ENCODE measurements at places on chromosomes 2 and 18.

- no peak for DNase-seq
Observed at GRCh38 chr2:61959381-61960293, 54.2 kb downstream of the COMMD1 start.

DNA sequence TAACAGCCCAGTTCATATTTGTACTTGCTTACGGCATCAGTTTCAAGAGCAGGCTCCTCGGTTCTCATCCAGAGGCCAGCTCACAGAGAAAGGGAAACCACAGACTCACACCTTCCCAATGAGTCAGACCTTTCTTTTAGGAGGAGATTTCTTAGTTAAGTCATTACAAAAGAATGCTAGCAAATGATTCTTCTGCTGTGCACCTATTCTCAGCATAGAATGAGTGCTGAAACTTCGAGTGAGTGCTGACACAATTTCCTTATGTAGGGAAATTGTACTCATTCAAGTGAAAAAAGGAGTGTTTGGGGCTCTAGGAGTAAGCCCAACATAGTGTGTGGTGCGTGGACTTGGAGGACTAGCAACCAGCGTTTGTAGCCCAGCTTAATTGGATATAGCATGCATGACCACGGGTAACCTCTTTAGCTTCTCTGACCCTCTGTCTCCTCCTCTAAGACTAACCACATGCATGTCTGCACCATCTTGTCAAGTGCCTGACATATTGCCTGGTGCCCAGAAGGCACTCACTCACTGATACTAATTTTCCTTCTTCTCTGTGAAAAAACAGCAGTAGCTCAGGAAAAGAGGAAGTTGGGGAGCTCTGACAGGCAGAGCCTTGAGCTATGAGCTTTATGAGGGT, 87.0 kb downstream of the ALPK2 start:
- no peak for DNase-seq

DNA sequence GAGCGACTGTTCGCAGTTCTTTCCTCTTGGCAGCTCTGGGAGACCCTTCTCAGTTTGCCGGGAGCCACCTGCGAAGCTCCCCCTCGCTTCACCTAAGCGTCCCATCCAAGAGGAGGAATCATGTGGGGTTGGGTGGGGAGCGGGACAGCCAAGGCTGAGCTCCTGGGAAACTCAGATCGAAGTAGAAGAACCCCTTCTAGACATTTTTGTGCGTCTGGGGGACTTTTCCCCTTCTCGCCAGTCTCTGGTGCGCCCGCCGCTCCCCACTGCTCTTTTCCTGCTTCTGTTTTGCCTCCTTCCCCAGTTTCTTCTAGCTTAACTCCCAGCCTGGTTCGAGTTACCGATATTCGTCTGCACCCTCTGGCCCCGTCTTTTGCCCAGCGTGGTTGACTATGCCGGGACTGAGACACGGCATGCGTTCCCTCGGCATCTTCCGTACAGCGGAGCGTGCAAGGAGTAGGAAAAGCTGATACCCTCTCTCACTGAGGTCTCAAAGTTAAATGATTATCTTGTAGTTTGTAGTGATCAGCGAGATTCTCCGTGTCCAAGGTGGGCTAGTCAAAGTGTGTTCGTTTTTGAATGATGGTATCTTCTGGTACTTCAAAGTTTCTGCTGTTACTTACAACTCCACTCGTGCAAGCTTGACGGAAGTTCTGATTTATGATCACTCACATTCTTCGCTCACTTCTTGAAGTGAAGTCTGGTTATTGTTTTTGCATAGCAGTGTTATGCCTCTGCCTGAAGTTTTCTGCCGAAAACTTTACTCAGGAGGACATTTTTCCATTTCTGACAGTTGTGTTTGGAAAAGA, 664 bp downstream of the CAMKMT start:
- DNase-seq = no peak

- DNase-seq = no peak
Observed at GRCh38 chr2:128611421-128612320, 293.0 kb upstream of the HS6ST1 start.

DNA sequence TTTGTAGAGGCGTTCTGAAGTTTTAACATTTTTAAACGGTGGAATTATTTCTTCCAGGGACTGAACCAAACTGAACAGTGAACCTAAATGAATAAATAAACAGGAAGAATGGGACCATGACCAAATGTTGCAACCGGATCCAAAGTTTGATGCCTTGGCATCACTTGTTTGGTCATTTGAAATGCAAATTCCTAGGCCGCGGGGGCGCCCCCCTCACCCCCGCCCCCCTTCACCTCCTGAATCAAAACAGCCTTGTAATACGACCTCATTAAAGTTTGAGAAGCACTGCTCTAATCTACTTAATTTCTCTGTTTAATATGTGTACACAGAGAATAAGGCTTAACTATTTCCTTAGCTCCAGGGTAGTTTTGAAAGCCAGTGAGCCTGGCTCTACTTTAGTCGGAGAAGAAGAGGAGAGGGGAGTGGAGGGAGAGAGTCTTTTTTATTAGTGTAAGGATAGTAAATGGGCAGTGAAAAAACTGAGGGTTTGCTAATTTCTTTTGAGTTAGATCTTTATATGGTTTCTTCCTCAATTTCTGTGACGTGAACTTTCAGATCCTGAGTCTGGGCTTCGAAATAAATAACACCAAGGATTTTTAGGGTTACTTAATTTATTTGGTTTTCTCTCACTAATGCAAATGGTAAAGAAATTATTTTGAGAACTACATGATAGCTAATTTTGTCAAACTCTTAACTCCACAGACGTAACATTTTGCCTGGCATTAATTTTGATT, 5.7 kb downstream of the C2orf80 start:
- DNase-seq = peak; percentile 15

DNA sequence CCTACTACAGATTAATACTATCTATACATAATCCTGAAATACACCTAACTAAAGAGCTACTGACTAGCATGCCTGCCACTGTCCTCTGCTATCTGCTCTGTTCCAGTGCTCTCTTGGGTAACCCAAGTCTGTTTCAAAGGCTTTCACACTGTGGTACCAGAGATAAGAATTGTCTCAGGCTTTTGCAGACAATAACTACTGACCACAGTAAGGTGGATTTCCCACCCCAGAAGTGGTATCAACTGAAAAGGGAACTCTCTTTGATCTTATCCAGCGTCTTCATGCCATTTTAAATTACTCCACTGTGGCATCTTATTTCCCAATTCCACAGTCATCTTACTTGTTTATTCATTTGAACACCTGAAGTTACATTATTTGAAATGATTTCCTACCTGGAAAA, 190.2 kb downstream of the IKZF2 start:
- no peak for DNase-seq

DNA sequence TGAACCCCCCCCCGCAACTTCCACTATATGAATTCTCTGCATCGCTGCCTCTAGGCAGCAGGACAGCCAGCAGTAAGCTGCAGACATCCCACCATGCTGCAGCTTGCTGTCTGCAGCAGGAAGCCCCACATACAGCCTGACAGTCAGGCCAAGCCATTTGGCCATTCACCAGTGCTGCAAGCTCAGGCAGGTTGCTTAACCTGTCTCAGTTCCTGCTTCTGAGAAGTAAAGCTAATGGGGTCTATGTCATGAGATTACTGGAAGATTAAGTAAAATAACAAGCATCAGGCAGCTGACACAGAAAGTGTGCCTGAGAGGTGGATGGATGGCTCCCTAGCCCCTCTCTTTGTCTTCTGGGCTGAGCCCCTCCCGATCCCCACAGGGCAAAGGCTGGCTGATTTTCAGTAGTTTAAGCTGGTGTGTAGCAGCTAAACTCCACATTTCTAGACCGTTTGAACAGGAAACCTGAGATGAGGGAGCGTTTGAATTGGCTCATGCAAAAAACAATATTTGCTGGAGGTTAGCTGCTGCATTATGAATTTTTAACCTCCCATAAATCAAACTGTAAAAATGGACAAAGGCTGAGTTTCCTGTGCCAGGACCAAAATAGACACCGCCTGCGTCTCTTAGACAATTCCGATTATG, 193.8 kb upstream of the ARL4C start:
- DNase-seq = peak; percentile 53

DNA sequence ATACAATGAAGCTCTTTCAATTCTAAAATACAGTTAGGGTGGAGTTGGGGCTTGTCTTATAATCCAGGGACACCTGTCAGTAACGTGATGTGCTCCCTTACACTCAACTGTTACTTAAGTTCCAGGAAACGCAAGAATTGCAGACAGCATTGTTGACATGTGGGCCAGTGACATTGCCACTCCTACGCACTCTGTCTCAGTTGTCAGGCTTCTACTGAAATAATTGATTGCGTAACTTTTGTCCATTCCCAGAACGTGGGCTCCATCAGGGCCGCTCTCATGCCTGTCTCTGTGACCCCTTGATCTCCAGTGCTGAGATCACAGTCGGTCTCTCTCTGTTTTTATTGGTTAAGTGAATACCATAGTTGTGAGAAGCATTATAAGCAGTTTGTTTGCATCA, 487.8 kb downstream of the GALR1 start:
- no peak for DNase-seq

- no peak for DNase-seq
Observed at GRCh38 chr2:156999661-157000060, 257.8 kb upstream of the GALNT5 start.

GRCh38 chr2:46368401-46368800, 71.2 kb downstream of the EPAS1 start:
- DNase-seq = no peak

GRCh38 chr2:18829251-18829902, 240.0 kb upstream of the NT5C1B start:
- no peak for DNase-seq

DNA sequence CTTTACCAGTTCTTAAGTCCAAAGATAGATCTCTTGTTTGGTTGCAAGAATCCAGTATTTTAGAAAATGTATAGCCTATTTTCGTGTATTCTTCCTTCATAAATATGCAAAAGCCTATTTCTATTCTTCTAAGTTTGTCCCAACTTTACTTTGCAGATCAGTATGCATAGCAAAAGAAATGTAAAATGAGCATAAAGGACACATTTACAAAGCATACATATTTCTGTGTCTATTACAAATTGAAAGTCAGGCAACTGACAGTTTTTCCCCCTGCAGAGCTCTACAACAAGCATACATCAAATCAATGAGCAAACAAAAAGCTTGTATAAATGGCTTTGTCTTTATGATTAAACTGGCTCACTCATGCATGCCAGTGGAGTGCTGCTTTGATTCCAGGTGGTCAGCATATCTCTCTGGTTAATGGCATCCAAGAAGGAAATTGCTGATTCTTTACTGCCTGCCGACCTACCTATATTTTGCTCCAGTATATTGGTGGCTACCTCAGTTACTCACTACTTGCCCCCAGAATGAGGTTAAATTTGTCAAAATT, 10.0 kb upstream of the VPS54 start:
- no peak for DNase-seq

- no peak for DNase-seq
Observed at GRCh38 chr18:10207682-10208345, 246.6 kb upstream of the APCDD1 start.

GRCh38 chr2:9685637-9686036, 54.8 kb upstream of the YWHAQ start:
- DNase-seq = no peak

DNA sequence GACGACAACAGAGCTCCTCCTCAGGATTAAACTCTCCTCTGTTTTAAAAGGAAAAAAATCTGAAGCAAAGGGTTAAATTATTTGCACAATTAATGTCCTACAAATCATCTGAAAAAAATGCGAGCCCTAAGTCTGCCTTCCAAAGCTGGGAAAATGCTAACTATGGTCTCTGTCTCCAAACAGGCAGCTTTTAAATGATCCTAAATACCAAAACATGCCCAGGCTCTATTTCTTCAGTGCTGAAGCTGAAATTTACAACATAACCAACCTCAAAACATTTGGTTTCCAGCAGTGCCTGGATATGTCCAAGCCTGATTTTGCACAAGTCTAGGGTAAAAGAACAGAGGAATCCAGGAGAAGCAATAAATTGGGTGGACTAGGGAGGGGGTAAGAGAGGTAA, 57.2 kb downstream of the LBH start:
- no peak for DNase-seq

GRCh38 chr2:3527886-3528785, 8.8 kb upstream of the ADI1 start:
- DNase-seq = no peak

- no peak for DNase-seq
Observed at GRCh38 chr2:51624995-51625394, 593.1 kb upstream of the NRXN1 start.

- DNase-seq = no peak
Observed at GRCh38 chr2:45588158-45588829, 22.8 kb downstream of the SRBD1 start.

GRCh38 chr2:147485210-147485851, 359.5 kb upstream of the ACVR2A start:
- DNase-seq = no peak

DNA sequence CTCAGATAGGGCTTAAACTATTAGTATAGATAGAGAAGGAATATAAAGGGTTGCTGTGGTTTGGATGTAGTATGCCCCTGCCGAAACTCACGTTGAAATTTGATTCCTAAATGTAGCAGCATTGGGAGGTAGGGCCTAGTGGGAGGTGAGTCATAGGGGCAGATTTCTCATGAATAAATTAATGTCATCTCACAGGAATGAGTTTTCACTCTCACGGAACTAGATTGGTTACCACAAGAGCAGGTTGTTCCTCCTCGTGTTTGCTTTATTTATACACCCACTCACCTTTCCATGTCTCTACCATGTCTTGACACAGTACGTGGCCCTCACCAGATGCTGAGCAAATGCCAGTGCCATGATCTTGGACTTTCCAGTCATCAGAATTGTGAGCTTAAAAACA, 218.2 kb downstream of the RBM43 start:
- DNase-seq = no peak

DNA sequence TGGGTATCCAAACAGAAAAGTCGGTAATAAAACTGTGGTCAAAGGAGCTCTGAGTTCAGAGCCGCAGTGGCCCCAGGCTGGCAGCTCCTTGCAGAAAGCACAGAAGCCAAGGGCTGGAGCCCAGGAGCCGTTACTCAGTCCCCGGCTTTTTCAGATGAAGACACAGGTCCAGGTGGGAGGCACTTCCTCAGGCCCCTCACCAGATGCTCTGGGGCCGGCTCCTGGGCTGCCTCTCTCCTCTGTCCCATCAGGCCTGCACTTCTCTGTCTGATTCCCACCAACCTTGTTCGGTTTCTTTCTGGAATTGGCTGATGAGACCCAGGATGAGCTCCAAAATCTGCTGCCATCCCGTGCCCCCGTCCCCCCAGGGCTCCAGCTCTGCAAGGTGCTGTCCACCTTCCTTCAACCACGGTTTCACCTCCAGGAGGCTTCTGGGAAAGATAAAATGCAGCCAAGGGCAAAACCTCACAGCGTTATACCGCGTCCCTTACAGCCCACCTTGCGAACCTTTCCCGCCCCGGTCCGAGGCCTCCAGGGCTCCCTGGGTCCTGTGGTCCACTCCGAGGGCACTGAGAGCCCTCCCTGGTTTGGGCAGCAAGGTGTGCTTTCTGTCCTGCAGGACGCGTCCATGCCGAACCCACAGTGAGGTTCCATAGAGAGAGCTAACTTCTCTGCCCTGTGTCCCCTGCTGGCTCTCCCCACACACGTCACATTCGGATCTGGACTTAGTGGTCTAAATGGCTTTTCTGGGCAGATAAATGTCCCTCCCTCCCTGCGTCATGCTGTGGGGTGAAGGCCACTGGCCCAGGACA, 102.9 kb downstream of the TPO start:
- DNase-seq = no peak

All from right kidney (tissue), 9 donors.